ENCODE measurements at places on chromosomes 13 and 19. TPM values are rescaled to one million over a fixed set of nuclear protein-coding genes. Genes with fewer than 3 reads are reported as not detected.

Gene ZNF91
- total RNA-seq, result 65.2 TPM

Gene NPAS1
- total RNA-seq, result not detected

Gene ZNF222
- total RNA-seq, result 3.4 TPM

Gene PSG2
- not detected for total RNA-seq

Gene LGALS7
- total RNA-seq, result not detected

Gene NCLN
- 43.6 TPM for total RNA-seq

DNA sequence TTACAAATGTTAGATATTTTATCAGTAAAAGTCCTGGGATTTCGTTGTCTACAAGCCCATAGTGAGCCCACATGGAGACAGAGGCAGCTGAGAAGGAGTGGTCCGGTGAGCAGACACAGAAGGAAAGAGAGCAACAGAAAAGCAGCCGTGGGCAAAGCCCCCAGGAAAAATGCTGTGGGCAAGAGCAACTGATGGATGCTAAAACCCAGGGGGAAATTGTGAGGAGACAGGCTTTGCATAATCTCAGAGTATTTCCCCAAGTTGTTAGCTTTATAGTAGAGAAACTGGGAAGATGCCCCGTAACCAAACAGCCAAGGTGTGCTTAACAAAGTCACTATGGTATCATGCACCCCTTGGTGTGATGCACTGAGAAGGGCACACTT, 35.1 kb downstream of the GJA3 start:
- no peaks in the 10 kb centered on the region for H3K36me3 ChIP-seq
- no peak for DNase-seq
- no peak overlapping the region for H3K27ac ChIP-seq
- no peaks in the 10 kb centered on the region for H3K27me3 ChIP-seq
- peaks cover 4% of the 10 kb centered on the region for H3K4me1 ChIP-seq

- no peaks in the 10 kb centered on the region for H3K36me3 ChIP-seq
- H3K4me3 ChIP-seq, result no peak overlapping the region
- no peaks in the 10 kb centered on the region for H3K4me1 ChIP-seq
Observed at GRCh38 chr13:106490569-106491321, 44.7 kb downstream of the EFNB2 start.

DNA sequence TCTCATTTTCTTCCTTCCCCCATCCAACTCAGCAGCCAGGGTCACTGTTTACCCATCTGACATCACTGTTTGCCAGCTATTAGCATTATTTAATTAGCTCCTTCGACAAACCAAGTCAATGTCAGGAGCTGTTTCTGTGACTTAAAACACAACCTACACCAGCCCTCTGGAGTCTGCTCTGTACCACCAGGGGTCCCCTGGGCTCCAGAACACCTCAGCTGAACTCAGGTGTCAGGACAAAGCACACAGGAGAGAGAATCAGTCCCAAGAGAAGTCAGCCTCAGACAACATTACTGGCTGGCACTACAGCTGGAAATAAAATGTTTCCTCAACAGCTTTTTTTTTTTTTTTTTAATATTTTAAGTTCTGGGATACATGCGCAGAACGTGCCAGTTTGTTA, 45.1 kb downstream of the DCLK1 start:
- H3K4me1 ChIP-seq, result no peaks in the 10 kb centered on the region
- H3K4me3 ChIP-seq, result no peak overlapping the region
- no peak for DNase-seq
- H3K27ac ChIP-seq, result no peak overlapping the region
- H3K27me3 ChIP-seq, result no peaks in the 10 kb centered on the region
- no peaks in the 10 kb centered on the region for H3K36me3 ChIP-seq

DNA sequence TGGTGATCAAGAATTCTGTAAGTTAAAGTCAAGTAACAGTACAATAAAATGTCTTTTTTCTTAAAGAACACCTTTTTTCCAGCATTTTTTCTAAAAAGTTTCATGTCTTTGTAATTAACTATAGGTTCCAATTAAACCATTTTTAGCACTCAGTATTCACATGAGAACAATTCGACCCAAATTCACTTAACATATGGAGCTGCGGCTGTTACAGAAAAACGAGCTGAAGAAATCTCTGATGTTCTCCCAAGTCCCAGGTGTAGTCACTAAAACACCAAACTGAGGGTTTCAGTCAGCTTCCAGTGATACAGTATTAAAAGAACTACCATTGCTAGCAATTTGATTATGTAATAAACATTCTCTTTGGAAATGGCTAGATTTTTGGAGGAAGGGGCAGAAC, 117.6 kb downstream of the TNFSF13B start:
- H3K36me3 ChIP-seq, result no peaks in the 10 kb centered on the region
- no peak overlapping the region for H3K4me3 ChIP-seq
- no peaks in the 10 kb centered on the region for H3K4me1 ChIP-seq
- H3K27ac ChIP-seq, result no peak overlapping the region

DNA sequence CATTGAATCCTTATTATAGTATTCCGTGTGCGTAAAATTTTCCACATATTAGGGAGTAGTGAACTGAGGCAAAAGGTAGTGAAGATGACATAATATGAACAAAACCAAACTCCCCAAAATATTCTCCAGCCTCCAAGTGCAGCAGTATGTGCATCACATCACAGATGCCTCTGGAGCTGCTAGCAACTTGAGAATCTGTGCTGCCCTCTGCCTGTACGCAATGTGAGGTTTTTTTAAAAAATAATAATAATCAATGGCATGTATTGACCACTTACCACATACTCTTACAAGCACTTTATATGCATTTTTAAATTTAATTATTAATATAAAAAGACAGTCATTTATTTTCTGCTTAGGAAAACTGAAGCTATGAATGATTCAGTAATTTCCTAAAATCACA, 583.0 kb upstream of the SPRY2 start:
- no peak overlapping the region for H3K4me3 ChIP-seq
- H3K27me3 ChIP-seq, result no peaks in the 10 kb centered on the region
- H3K4me1 ChIP-seq, result no peaks in the 10 kb centered on the region
- H3K27ac ChIP-seq, result no peak overlapping the region

DNA sequence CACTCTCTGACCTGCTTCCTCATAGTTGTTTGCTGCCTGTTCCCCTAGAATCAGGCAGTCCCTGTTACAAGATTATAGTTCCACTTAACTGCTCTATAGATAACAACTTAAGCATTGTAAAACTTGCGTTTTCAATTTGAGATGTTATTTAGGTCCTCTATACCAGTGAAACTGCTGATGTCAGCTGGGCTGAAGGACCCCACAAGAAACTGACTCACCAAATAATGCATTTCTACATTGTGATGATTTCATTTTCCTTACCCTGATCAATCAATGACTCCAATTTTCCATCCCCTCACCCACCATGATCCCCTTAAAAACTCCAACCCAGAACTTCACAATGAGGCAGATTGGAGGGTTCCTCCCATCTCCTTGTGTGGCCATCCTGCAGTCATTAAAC, 280.7 kb downstream of the SLITRK1 start:
- no peak overlapping the region for H3K27ac ChIP-seq
- H3K4me3 ChIP-seq, result no peak overlapping the region
- H3K36me3 ChIP-seq, result no peaks in the 10 kb centered on the region

DNA sequence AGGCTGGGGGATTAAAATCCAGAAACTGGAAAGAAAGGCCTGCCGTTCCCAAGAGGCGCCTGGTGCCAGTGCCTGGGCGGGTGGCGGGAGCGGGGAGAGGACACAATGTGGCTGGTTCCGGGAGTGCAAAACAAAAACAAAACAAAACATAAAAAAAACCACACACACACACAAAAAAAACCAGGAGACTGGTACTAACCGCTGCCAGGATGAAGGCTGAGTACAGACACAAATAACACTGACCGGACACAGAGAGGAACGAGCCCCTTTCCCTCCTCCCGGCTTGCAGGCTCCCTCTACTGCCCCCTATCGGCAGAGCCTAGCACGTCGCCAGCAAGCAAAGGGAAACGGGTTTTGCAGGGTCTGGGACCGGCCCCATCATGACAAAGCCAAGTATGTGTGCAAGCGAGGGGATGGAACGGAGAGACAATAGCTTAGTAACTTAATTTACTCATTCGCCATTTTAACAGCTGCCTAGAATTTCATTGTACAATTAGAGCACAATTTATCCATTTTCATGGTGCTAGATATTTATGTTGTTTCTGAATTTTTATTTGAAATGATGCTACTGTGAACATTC, 17.9 kb upstream of the ZDHHC20 start:
- no peaks in the 10 kb centered on the region for H3K27me3 ChIP-seq
- DNase-seq, result peak; percentile 75
- peak overlapping the region; percentile 29 for H3K4me3 ChIP-seq
- no peaks in the 10 kb centered on the region for H3K36me3 ChIP-seq

GRCh38 chr13:24172071-24172470, 11.6 kb downstream of the SPATA13 start:
- DNase-seq, result no peak
- H3K4me3 ChIP-seq, result no peak overlapping the region
- no peaks in the 10 kb centered on the region for H3K27me3 ChIP-seq
- H3K27ac ChIP-seq, result no peak overlapping the region
- H3K36me3 ChIP-seq, result no peaks in the 10 kb centered on the region

GRCh38 chr19:16355293-16356043, 30.8 kb downstream of the KLF2 start:
- no peaks in the 10 kb centered on the region for H3K27me3 ChIP-seq
- H3K27ac ChIP-seq, result no peak overlapping the region
- H3K36me3 ChIP-seq, result no peaks in the 10 kb centered on the region
- H3K4me1 ChIP-seq, result peaks cover 9% of the 10 kb centered on the region
